ENCODE measurements at places on chromosomes 1 and 21.

- no peak for DNase-seq
These were observed 51.2 kb downstream of the WLS start for GRCh38 chr1:68181165-68181556.

DNA sequence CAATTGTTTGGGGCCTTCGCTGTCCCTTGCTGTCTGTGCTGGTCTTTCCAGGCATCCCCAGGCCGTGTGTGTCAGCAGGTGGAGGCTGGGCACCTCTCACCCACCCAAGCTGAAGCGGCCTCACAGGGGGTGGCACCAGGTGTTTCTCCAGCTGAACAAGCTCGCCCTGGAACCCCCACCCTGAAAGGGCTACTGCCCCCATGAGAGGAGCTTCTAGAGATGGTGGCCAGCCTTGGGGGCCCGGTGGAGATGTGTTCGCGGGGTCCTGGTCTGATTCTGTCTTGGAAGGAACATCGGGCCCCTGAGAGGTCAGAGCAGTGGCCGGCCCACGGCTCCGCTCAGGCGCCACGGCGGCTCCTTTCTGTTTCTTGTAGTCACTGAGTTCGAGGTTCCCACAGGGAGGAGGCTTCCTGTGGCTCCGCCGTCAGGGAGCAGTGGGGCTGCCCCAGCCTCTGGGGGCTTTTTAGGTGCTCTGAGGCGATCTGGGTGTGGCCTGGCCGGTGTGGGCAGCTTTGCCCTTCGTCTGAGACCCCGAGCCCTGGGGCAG is 46.9 kb downstream of the SKI start:
- DNase-seq = no peak

GRCh38 chr1:70504821-70505193 is 93.7 kb downstream of the CTH start:
- DNase-seq = no peak

- no peak for DNase-seq
These were observed 287.8 kb downstream of the DUSP10 start for GRCh38 chr1:221454096-221454495.

GRCh38 chr1:171965777-171966176 is 124.5 kb downstream of the DNM3 start:
- no peak for DNase-seq

GRCh38 chr1:116252785-116253184 is 120.3 kb upstream of the ATP1A1 start:
- DNase-seq = no peak

GRCh38 chr1:163747261-163747660 is 425.5 kb downstream of the NUF2 start:
- no peak for DNase-seq

DNA sequence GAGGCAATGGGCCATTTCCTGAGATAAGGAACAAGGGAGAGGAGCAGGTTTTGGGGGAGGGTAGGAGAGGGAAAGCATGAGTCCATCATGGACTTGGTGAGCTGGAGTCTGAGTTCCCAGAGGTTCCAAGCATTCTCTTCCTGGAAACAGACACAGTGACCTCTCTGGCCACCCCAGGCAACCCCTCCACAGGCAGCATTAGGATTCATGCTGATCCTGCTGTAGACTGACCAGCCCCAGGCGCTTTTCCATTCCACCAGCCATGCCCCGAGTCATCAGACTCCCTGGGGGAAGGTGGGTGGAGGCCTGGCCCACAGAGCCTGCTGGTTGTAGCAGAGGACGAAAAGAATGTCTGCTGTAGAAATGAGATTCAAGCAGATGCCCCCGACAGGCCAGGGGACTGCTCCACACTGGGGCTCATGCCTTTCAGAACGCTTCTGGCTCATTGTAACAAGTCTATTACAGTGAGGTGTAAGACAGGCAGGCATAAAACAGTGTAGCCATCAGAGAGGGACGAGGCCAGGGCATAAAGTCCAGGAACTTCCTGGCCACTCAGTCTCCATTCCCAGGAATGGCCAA is 52.2 kb downstream of the KCND3 start:
- no peak for DNase-seq

DNA sequence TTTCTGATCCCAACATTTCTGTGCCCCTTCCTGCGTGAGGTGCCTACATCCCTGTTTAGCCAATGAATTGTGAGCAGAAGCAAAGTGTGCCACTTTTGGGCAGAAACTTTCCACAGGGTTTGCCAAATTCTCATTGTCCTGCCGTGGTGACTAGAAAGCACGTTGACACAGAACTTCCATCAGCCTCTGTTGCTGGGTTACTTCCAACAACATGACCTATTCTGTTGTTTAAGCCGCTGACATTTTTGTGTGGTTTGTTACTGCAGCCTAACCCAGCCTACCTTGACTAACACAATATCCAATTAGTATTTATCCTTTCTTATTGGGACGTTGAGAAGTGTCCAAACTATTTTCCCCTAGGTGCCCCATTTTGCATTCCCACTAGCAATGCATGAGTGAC is 136.8 kb downstream of the URB2 start:
- no peak for DNase-seq

DNA sequence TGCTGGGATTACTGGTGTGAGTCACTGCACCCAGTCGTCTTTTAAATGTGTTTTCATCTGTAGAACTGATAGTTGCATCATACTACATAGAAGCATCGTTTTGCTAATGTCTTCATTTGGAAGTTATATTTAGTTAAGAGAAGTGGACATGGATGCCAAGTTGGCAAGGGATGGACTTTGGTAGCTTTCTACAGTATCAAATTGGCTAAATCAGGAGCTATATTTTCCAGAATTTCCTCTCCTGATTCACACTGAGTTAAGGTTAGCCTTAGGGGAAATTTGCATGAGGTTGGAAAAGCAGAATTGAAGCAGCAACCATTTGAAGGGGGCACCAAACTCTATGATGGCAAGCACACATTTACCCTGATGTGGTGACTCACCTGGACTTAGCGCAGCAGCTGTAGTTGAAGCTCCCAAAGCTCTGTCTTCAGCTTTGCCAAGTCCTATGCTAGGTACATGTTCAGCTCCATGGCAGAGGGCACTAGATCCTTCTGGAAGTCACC is 43.9 kb downstream of the DUSP10 start:
- DNase-seq = no peak

DNA sequence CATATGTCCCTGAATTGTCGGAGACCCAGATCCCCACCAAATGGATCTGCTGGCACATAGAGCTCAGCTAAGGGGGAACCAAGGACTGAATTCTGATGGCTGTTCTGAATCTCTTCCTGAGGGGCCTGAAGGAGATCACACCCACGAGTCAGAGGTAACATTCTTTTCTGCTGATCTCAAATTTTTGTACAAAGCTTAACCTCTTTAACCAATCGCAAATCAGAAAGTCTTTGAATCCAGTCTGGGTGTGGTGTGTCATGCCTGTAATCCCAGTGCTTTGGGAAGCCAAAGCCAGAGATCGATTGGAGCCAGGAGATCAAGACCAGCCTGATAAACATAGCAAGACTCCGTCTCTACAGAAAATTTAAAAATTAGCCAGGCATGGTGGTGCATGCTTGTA is 62.8 kb upstream of the PRRC2C start:
- DNase-seq = no peak

DNA sequence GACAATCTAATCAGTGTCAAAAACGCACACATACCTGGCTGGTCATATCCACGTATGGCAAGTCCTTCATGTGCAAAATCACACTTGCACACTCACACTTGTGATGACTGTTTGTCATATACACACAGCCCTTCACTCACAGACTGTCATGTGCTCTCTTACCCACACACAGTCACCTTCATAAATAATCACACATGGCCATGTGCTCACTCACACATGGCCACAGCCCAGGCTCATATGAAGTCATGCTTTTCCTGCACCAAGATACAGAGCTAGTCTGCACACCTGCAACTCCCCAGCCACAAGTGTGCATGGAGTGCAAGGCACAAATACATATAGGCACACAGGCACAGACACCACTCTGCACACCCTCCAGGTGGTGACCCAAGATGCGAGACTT is 45.4 kb upstream of the FOXO6 start:
- DNase-seq = no peak

GRCh38 chr1:66598670-66599069 is 64.7 kb downstream of the SGIP1 start:
- DNase-seq = no peak

- DNase-seq = no peak
These were observed 504 bp downstream of the H6PD start for GRCh38 chr1:9235096-9235459.

DNA sequence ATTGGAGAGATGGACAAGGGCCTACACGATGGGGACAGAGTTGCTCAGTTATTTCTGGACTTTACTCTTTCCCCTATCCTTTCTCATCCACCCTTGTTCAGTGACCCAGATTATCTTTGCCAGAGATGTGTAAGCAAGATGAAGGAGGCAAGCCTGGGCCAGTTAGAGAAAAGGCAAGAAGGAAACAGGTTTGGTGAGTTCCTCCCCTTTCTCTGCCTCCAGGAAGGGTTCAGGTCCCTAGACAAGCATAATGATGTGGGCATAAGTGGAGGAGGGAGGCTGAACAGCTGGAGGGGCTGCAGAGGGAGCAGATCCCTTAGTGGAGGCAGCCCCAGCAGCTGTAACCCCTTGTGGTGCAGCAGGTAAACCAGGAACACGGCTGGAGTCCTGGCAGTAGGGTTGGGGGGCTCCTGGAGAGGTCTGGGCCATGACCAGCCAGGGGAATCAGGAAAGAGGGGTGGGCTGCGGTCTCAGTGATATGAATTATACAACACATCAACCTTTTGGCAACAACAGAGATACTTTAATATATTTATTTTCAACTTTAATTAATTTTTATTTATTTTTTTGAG is 9.2 kb upstream of the CDC42 start:
- DNase-seq = no peak

GRCh38 chr1:94660994-94661393 is 119.4 kb upstream of the F3 start:
- DNase-seq = no peak

- DNase-seq = no peak
These were observed 10.1 kb upstream of the CITED4 start for GRCh38 chr1:40872276-40872675.
